ENCODE measurements at places on chromosomes 4 and X.
A peak's percentile ranks its signal among the peaks of the same experiment; 100 is the strongest.

GRCh38 chrX:2516623-2517022 lies 15.8 kb upstream of the DHRSX start:
- DNase-seq: peak; percentile 37

- no peak for DNase-seq
Measured at GRCh38 chr4:92104506-92104905, 199.3 kb upstream of the GRID2 start.

DNA sequence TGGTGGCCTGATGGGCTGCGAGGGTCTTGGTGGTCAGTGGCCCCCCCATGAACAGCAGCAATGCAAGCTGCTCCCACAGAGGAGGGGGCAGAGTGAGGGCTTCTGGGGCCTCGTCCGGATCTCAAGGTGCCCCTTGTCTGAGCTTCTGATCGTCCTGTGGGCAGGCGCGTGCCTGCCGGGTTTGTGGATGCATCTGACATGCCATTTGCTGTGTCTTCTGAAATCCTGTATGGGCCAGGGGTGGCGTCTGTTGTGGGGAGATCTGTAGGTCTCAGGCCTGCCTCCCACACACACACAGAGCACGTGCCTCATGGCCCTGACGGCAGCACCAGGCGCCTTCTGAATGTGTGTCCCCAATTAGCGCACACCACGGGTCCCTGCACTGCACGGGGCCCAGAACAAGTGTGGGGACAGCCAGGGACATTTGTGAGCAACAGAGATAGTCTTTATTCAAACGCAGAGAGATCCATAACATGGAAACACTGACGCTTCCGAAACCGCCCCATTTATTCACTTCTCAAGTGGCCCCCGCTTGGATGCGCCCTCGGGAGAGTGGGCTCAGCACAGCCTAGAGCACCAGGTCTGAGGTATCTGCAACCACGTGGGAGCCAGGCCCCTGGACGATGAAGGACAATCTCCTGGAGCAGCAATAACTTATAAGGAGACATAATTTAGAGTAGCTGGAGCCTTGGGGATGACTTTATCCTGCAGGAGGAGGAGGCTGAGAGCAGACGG lies 5.7 kb downstream of the SPON2 start:
- no peak for DNase-seq

DNA sequence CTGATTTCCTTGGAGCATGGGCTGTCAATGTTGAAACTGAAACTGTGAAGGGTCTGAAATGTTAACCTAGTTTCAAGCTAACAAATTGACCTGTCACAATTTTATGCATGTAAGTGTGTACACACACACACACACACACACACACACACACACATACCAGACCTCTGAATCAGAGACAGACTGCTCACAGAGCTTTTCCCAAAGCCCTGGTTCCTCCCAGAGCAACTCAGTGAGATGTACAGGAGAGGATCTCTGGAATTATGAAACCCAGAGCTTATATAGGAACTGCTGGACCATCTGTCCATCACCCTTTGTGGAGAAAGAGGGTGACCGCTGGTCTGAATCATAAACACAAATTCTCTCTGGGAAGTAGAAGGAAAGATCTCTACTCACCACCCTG lies 228.1 kb upstream of the PRPS2 start:
- peak; percentile 56 for DNase-seq

GRCh38 chr4:10163296-10163695 lies 46.7 kb upstream of the WDR1 start:
- no peak for DNase-seq

DNA sequence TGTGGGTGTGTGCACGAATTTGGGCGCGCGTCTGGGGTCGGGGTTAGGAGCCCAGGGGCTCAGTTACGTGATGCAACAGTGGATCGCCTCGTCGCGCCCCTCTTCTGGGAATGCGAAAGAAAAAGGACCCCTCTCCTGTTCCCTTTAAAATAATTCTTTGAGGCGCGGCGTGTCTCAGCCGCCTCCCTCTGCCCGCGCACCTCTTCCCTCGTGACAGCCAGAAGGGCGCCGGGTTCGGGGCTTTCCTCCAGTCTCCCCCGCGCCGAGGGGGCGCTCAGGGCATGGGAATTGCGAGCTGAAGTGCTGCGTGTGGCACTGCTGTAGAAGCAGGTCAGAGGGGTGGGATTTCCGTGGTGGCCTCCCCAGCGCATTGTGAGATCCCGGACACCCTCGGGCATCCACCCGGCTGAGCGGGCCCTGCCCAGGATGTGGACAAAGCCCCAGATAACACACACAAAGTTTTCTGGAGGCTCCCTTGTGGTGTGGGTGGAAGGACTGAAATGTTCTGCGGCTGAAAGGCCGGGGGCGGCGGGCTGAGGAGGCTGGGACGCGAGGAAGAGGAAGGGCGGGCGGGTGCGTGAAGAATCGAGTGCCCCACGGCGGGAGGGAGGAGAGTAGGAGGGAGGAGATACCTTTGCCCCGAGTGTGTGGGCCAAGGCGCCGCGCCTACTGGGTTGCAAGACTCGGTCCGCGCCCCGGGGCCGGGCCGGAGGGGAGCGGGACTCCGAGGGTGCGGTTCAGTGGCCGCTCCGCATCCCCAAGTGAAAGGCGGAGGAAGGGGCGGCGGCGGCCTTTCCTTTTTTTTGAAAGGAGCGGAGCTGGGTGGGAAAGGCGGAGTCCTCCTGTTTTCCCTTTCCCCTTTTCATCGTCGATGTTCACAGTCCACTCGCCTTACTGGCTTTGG lies 752 bp downstream of the SEPTIN11 start:
- DNase-seq: peak; percentile 59

DNA sequence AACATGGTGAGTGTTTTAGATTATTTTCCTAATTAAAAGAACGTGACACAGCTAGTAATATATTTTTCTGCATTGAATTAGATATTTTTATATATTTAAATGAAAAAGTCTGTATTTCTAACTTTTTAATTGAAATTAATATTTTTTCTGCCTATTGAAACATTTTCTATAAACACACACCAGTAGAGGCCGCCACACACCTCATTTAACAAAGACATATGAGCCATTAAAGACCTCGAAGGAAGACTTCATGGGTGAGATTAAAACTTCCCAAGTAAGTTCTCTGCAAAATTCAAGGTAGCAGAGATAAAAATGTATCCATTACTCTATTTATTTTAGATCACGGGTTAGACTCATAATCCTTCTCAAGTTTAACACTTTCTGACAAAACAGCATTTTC lies 8.3 kb downstream of the SLITRK2 start:
- DNase-seq: peak; percentile 33

GRCh38 chr4:87540146-87541058 lies 11.2 kb upstream of the SPARCL1 start:
- DNase-seq: no peak

GRCh38 chrX:108223585-108223984 lies 132.0 kb downstream of the ATG4A start:
- DNase-seq: no peak

GRCh38 chr4:3302173-3302785 lies 9.5 kb downstream of the RGS12 start:
- DNase-seq: no peak

GRCh38 chr4:138680256-138680655 lies 335.3 kb upstream of the NOCT start:
- peak; percentile 66 for DNase-seq

DNA sequence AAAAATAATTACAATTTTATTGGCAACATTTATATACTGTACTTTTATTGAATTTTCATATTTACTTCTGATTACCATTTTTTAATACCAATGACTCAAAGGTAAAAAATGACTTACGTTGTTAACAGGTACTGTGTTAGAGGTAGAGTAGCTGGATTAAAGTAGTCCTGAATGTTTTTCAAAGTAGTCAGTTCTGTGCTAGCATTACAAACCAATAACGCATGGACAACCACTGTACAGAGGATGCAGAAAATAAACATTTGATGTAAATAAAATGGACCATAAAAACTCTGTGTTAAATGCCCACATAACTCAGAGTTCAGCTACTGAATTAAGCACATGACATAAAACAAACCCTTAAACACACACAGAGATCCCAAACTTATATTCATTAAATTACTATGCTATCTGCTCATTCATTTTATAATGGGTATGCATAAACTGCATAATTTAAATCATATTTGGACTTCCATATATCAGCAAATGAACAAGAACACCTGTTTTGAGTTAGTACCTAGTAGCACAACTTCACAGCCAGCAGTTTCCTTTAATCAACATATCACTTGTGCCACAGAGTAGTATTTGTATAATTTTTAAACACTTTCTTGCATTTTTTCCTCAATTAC lies 46.4 kb upstream of the NEUROG2 start:
- DNase-seq: no peak

Measured in kidney tubule cell (primary cell).